A673 (cell line): ENCODE measurements at places on chromosomes 2 and 18. TPM values are rescaled to one million over a fixed set of nuclear protein-coding genes. Genes with fewer than 3 reads are reported as not detected.
A peak's percentile ranks its signal among the peaks of the same experiment; 100 is the strongest.

GRCh38 chr2:40279001-40279400, 172.9 kb downstream of the SLC8A1 start:
- H3K27ac ChIP-seq = no peak overlapping the region
- H3K4me3 ChIP-seq = no peak overlapping the region
- H3K36me3 ChIP-seq = no peaks in the 10 kb centered on the region
- H3K4me1 ChIP-seq = no peaks in the 10 kb centered on the region
- peak; percentile 12 for DNase-seq
- H3K27me3 ChIP-seq = peaks cover 26% of the 10 kb centered on the region

CASP10 gene
- 0.85 and 1.2 TPM in 2 replicates for total RNA-seq

- no peaks in the 10 kb centered on the region for H3K36me3 ChIP-seq
- H3K4me1 ChIP-seq = peaks cover 5% of the 10 kb centered on the region
- DNase-seq = no peak
- no peaks in the 10 kb centered on the region for H3K27me3 ChIP-seq
- no peak overlapping the region for H3K4me3 ChIP-seq
Measured at GRCh38 chr18:2653467-2653866, 2.1 kb upstream of the SMCHD1 start.

GRCh38 chr18:79624356-79625170, 55.0 kb upstream of the CTDP1 start:
- no peak overlapping the region for H3K4me3 ChIP-seq
- H3K4me1 ChIP-seq = no peaks in the 10 kb centered on the region
- no peak overlapping the region for H3K27ac ChIP-seq

SERPINB4 gene
- total RNA-seq = not detected in 2 replicates

TTC39C gene
- 20.7 and 24.0 TPM in 2 replicates for total RNA-seq
